Body of pancreas (tissue), 4 donors: ENCODE measurements at places on chromosomes 6 and 20.

- no peaks in the 10 kb centered on the region for H3K4me1 ChIP-seq
- H3K4me3 ChIP-seq, result no peak overlapping the region
- H3K27me3 ChIP-seq, result no peaks in the 10 kb centered on the region
Measured at GRCh38 chr6:131999545-132000146, 48.5 kb upstream of the CCN2 start.

DNA sequence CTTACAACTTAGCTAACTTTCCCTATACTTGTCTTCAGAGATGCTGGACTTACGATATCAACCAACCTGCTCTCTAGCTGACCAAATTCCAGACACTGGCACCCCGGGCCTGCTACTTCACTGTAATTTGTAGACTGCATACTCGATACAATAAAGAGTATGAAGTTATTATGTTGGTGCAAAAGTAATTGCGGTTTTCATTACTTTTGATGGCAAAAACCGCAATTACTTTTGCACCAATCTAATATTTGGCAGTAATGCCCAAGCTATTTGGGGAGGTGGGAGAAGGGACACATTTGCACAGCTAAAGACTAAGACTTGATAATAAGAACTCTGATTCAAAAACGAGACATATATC lies 34.9 kb upstream of the ARHGAP18 start:
- no peak overlapping the region for H3K27ac ChIP-seq
- no peak overlapping the region for H3K4me3 ChIP-seq
- no peaks in the 10 kb centered on the region for H3K36me3 ChIP-seq

GRCh38 chr20:52768694-52769093 lies 203.5 kb upstream of the TSHZ2 start:
- no peaks in the 10 kb centered on the region for H3K36me3 ChIP-seq
- no peaks in the 10 kb centered on the region for H3K27me3 ChIP-seq
- H3K27ac ChIP-seq, result no peak overlapping the region
- H3K4me3 ChIP-seq, result no peak overlapping the region

DNA sequence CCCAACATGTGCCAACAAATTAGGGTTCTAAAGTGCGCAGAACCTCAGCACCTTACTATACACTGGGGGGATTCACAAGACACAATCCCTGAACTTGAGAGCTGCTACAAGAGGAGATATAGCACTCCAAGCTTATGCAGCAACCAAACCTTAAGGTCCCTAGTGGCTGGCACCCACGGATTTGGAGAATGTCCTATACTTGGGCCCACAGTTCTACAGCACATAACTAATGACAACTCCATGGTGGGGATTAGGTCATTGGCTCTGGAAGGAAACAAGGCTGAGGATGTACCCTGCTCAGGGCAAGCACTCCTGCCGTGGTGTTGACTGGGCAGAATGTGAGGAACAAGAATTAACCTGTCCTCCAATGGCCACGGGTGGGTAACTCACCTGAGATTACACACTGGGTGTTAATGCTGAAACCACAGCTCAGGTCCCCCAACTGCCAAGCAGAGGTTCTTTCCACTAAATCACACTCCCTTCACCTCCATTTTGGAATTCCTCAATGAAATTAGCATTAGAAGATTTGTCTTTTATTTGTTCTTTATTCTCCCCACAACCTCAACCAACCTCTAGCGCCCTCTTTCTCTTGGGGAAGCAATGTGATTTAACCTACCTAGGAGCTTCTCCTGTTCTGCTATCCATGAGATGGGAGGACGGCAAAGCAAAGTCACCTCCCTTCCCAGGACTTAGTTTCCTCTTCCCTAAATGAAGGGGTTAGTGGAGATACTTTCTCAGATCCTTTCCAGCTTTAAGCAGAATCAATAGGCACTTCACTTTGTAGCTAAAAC lies 32.0 kb downstream of the TRERF1 start:
- H3K4me3 ChIP-seq, result no peak overlapping the region
- no peaks in the 10 kb centered on the region for H3K4me1 ChIP-seq
- no peaks in the 10 kb centered on the region for H3K36me3 ChIP-seq
- H3K27me3 ChIP-seq, result no peaks in the 10 kb centered on the region

DNA sequence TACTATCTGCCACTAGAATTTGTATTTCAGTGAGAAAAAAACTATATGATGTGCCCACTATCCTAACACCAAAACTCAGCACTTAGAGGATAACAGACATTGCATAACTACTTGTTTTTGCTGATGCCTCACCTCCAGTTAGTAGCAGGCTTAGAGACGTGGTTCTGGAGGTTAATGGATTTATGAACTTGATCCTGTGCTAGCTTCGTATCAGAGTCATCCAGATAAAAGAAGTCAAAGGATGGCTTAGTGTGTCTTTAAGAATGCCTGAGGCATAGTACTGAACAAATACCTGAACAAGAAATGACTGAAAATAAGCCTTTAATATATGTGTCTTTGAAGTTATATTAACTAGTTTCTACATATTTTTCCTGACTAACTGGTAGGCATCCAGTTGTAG lies 414.9 kb upstream of the PTCHD4 start:
- H3K4me3 ChIP-seq, result no peak overlapping the region
- no peak for DNase-seq
- no peaks in the 10 kb centered on the region for H3K4me1 ChIP-seq
- H3K27ac ChIP-seq, result no peak overlapping the region

DNA sequence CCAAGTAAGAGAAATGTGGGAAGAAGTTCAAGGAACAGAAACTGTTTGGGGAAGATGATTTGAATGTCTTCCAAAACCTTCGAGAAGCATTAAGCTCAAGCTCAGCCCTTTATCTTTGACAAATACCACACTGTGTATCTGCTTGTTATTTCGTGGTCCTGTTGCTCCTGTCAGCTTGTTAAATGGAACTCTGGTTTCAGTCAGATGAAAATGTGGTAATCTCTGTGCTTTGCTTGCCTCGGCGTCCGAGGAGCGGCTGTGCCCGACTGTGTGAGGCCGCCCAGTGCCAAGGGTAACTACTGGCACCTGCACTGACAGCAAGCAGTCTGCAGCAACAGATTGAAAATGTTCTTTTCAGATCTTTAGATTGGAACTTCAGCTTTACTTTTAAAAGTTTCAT lies 577.9 kb upstream of the FLRT3 start:
- peaks cover 10% of the 10 kb centered on the region for H3K4me1 ChIP-seq
- H3K4me3 ChIP-seq, result no peak overlapping the region
- no peak overlapping the region for H3K27ac ChIP-seq
- no peaks in the 10 kb centered on the region for H3K27me3 ChIP-seq

DNA sequence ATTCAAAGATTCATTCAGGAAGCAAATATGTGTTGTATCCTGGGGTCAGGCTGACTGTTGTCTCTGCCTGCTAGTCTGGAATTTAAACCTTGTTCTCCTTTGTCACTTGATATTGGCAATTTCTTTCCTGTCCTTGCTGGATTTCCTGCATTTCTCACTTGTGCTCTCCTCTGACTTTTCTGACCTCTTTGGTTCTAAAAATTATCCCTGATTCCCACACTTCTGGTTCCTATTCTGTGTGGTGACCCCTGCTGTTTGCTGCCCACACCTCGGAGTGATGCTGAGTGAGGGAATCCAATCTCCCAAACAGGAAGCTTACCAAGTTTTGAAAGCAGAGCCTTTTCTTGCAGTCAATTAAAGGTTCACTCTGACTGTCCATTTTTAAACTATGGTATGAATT lies 345.3 kb downstream of the CDKAL1 start:
- H3K27ac ChIP-seq, result no peak overlapping the region
- DNase-seq, result no peak
- H3K27me3 ChIP-seq, result no peaks in the 10 kb centered on the region
- no peaks in the 10 kb centered on the region for H3K36me3 ChIP-seq
- H3K4me1 ChIP-seq, result peaks cover 40% of the 10 kb centered on the region
- H3K4me3 ChIP-seq, result no peak overlapping the region

- no peak overlapping the region for H3K4me3 ChIP-seq
- peaks cover 16% of the 10 kb centered on the region for H3K36me3 ChIP-seq
- no peak for DNase-seq
- H3K27me3 ChIP-seq, result no peaks in the 10 kb centered on the region
- H3K4me1 ChIP-seq, result no peaks in the 10 kb centered on the region
Measured at GRCh38 chr20:63597651-63598478, 23.8 kb upstream of the HELZ2 start.

DNA sequence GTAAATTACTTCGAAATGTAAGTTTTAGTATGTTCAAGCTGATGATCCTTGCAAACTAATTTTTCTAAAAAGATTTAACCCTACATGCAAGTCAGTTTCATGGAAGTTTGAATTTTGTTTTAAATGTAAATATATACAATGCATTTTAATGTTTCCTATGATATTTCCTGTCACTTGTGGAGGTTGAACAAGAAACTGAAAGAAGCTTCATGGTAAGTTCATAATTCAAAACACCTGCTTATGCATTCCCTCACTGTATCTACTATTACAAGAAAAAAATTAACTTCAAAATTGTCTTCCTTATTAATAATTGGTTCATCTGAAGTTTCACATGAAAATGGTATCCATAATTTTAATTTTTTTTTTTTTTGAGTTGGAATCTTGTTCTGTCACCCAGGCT lies 24.8 kb downstream of the KIF6 start:
- H3K36me3 ChIP-seq, result no peaks in the 10 kb centered on the region
- H3K4me3 ChIP-seq, result no peak overlapping the region
- peaks cover 7% of the 10 kb centered on the region for H3K4me1 ChIP-seq
- no peak for DNase-seq

- H3K36me3 ChIP-seq, result no peaks in the 10 kb centered on the region
- H3K4me3 ChIP-seq, result peak overlapping the region; percentile 85
- H3K4me1 ChIP-seq, result peaks cover 50% of the 10 kb centered on the region
Measured at GRCh38 chr6:63636518-63637021, 968 bp downstream of the PHF3 start.

- no peaks in the 10 kb centered on the region for H3K36me3 ChIP-seq
- H3K4me3 ChIP-seq, result peak overlapping the region; percentile 20
- H3K4me1 ChIP-seq, result peaks cover 27% of the 10 kb centered on the region
- peak overlapping the region; percentile 73 for H3K27ac ChIP-seq
- peak; percentile 22 for DNase-seq
- no peaks in the 10 kb centered on the region for H3K27me3 ChIP-seq
Measured at GRCh38 chr6:12958052-12958706, 241.6 kb downstream of the PHACTR1 start.

- no peak overlapping the region for H3K4me3 ChIP-seq
- H3K27me3 ChIP-seq, result peaks cover 3% of the 10 kb centered on the region
- no peak for DNase-seq
- no peaks in the 10 kb centered on the region for H3K36me3 ChIP-seq
Measured at GRCh38 chr20:21781446-21782075, 76.1 kb downstream of the PAX1 start.
